ENCODE measurements at places on chromosomes 11 and 22.
A peak's percentile ranks its signal among the peaks of the same experiment; 100 is the strongest.

DNA sequence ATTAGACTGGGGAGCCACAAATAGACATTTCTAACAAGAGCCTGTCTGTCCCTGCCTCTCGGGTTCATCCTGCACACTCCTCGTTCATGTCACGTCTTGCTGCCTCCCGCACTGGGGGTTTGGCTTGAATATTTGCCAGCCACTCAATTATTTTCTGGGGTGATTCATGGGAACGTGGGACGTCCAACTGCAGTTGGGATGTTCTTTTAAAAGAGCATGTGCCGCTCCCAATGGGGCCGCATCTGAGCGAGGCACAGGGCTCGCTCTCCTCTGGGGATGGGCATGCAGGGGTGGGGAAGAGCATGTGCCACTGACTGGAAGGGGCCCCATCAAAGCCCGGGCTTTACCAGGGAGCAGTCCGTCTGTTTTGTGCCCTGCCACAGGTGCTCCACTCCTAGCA, 43.4 kb downstream of the PARVG start:
- DNase-seq = no peak

- no peak for DNase-seq
These were observed 2.3 kb downstream of the CBX7 start for GRCh38 chr22:39149915-39150847.

- no peak for DNase-seq
These were observed 16.8 kb downstream of the PRDM10 start for GRCh38 chr11:129985823-129986222.

- no peak for DNase-seq
These were observed 174.2 kb downstream of the BUD13 start for GRCh38 chr11:116598556-116598955.

DNA sequence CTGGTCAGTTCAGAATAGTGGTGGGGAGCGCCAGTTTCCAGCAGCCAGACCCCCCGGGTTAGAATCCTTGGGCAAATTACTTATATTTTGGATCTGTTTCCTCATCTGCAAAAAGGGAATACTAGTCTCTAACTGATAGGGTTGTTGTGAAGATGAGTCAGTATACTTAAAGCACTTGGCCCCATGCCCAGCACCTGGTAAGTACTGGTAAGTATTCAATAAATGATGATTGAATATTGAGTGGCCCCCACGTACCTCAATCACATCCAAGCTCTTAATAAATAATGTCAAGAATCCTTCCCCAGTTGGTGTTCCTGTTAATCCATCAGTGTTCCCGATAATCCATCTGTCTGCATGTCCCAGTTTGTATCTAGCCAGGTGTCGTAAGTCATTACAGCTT, 12.1 kb downstream of the ACP2 start:
- peak; percentile 83 for DNase-seq

DNA sequence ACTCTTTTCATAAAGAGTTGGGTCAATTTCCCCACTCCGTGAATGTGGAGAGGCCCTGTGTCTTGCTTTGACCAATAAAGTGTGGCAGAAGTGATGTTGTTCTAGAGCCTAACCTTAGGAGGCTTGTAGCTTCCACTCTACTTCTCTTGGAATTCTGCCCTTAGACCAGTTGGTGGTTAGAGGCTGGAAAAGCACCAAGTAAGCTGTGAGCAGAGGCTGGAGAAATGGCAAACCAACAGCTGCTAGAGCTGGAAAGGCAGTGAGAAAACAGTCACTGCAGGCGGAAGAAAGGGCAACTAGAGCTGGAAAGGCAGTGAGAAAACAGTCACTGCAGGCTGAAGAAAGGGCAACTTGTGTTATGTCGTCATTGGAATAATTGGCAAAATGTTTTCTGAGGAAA, 29.8 kb upstream of the MSANTD2 start:
- peak; percentile 26 for DNase-seq

DNA sequence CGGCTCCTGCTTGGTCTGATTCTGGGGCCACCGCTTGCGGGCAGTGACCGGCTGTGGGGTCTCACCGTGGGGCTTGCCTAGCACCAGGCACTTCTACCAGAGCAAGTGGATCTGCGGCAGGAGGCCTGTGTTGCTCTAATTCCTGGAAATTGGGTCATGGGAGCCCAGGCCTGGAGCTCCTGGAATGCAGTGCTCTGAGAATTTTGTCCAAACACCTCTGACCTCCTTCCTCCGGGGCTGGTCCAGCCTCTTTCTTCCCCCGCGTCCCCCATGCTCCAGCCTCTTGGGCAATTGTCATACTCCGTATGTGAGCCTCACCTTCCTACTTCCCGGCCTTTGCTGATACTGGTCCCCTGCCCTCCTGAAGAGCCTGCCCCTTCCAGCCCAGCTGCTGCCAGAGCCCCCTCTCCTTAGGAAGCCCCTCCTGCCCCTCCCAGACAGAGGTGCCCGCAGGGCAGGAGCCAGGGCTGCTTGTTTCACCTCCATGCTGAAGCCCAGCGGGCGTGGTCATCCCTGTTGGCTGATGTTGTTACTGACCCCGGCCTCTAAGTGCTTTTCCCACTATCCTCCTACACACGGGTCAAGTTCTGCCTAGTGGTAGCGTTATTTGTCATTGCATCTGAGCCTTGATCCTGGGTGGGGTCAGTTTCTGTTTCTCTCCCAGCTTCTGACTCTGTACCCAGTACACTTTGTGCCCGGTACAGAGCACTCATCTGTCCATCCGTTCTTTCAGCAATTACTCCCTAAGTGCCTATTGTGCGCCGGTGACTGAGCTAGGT, 9.6 kb downstream of the MGAT3 start:
- no peak for DNase-seq

- DNase-seq = no peak
These were observed 1056.3 kb upstream of the CNTN5 start for GRCh38 chr11:97964332-97965004.

DNA sequence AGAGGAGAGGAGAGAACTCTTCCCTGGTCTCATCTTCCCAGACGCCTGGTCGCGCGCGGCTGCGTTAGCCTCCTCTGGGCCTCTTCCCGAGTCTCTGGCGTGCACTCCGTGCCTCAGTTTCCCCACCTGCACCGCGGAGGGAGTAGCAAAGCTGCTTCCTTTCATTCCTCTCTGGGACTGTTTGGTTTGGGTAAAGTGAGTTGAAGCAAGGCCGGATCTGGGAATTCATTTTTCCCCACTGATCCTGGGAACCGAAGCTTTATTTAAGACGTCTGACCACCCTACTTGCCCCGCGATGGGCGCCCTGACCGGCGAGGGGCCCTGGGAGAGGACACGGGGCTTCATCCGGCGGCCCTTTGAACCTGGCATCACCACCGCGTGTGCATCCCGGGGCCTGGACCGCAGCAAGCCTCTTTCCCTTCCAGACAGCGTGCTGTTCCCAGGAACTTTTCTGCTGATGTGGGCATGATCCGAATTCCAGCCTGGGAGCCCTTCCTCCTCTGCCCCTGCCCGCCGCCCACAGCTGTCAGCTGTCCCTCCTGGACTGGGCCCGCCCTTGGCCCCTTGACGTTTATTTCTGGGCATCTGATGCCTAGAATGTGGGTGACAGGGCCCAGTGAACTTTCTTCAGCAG, 758 bp downstream of the LDLRAD3 start:
- DNase-seq = no peak

GRCh38 chr11:73281201-73281741, 9.1 kb downstream of the P2RY6 start:
- DNase-seq = no peak

GRCh38 chr11:128204898-128205297, 382.5 kb downstream of the ETS1 start:
- DNase-seq = no peak

DNA sequence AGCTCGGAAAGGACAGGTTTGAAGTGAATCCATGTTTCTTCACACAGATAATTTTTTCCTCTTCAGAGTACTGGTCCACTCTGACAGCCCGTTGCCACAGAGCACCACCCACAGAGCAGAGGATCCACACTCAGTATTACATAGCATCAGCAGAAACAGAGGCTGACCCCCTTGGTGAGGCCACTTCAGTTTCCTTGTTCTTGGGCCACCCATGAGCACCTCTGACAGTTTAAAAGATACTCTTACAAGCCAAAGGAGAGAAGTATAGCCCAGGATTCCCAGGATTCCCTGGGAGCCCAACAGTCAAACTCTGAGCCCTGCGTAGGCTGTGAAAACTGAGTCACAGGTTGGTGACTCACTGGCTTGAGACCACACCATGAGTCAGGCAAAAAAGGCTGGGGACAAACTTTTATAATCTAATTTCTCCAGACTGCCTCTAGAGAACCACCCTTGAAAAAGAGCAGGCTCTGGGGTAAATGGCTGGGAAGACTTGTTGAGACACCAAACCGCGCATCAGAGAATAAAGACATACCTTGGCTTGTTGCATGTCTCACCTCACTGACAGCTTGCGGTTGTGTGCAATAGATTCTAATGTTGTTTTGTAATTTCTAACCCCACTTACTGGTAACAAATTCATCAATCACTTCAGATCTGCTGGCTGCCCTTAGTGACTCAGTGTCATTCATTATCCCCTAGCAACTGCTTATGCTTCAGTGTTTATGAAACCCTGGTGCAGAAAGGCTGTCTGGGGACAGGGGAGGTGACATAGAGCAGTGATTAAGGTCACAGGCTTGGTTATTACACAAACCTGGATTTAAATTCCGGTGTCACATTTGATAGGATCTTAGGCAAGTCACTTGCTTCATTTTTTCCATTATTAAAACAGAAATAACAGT, 56.9 kb upstream of the PRSS23 start:
- DNase-seq = peak; percentile 97

DNA sequence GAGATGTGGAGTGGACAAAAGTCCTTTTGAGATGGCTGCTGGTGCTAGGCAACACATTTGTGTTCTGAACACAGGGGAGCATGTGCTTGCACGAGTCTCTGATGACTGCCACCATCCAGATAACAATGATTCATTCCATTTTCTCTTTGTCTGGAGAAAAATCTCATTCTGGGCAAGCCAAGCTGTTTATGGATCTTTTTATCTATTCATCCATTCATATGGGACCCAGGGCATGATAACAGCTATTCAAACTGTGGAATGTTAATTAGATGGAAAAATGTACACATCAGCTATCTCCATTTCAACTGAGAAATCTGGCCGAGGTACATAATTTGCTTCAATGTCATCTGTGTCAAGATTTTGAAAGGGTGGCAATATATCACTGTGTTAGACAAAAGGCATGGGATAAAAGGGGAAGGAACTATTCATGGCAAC, 117.5 kb upstream of the ZBED5 start:
- DNase-seq = no peak

DNA sequence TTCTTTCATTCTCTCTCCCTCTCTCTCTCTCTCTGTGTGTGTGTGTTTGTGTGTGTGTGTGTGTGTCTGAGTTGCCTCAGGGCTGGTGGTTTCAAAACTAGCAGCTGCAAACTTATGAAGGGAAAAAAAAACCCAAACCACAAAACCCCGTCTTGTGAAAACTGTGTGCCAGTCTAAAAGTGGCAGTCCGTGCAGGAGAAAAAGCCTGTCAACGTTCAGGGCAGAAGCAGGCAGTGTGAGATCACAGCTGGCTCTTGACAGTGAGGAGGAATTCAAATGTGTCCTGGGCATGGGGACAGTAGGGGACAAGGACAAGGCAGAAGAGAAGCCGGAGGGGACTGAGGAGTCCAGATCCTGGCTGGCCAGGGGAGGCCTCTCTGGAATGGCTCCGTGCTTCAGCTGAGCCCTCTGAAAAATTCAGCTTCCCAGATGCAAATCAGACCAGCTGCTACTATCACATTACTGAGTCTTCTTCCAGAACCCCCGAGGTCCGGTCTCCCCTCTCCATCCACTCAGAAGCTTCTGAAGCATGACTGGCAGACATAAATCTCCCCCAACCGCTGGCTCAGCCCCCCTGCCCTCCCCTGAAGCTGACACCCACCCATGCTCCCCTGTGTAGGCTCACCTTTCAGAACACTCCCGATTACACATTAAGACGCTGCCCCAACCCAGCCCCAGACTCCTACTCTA, 31.9 kb downstream of the FLI1 start:
- DNase-seq = peak; percentile 67

GRCh38 chr11:108224911-108225786, 2.3 kb downstream of the ATM start:
- DNase-seq = no peak

DNA sequence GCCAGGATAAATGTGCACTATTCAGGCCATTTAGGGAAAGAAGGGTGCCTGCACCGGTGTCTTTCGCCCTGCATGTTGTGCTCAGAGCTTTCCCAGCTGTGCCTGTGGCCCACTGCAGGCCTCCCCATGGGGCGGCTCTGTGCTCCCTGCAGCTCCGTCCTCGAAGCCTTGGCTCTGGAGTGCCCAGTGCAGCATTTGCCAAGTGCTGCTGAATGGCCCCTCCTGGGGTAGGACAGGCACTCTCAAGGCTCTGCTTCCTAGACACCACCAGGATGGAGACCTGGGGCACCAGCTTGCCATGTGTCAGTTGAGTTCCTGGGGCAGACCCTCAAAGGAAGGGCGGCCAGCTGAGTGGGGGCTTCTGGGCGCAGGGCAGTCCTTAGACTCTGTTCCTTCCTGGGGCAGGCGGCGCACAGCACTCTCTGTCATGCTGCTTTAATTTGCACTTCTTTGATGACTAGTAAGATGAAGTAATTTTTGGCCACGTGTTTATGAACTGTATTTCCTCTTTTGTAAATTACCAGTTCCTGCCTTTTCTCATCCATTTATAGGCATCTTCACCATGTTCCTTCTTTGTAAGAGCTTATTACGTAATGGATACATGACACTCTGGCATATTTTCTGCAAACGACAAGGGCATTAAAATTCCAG, 32.1 kb upstream of the GNB1L start:
- peak; percentile 76 for DNase-seq

DNA sequence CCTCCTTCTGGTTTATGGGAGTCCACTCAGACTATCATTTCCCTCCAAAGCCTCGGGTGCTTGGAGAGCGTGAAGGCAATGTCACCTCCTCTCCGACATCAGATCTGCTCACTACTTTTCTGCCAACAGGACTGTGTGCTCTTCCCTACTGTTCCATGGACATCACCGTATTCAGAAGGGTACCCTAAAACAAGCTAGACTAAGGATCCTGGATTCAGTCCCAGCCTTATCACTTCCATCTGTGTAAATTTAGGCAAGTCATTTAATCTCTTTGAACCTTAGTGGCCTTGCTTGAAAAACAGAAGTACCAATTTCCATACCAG, 78.2 kb downstream of the KCNC1 start:
- no peak for DNase-seq

GRCh38 chr11:74092425-74092824, 78.4 kb downstream of the C2CD3 start:
- DNase-seq = no peak

- DNase-seq = peak; percentile 13
These were observed at the start of gene POU2AF1 for GRCh38 chr11:111378861-111379601. Gene POU2AF1, minus strand, starts transcription at chr11:111379275. Its CDS starts 98 bp downstream, at chr11:111379177.

GRCh38 chr11:119789766-119790407, 60.9 kb upstream of the NECTIN1 start:
- no peak for DNase-seq

GRCh38 chr11:45146072-45147016, at the start of gene PRDM11:
Gene PRDM11, plus strand, starts transcription at chr11:45146639. Its CDS starts 35,128 bp downstream, at chr11:45181767.
- peak; percentile 77 for DNase-seq

GRCh38 chr11:108873941-108874340, 209.1 kb downstream of the DDX10 start:
- DNase-seq = no peak

- no peak for DNase-seq
These were observed 17.5 kb downstream of the NUCB2 start for GRCh38 chr11:17294033-17294432.

Data from iris pigment epithelial cell (primary cell).